ENCODE measurements at places on chromosomes 13 and 19.

DNA sequence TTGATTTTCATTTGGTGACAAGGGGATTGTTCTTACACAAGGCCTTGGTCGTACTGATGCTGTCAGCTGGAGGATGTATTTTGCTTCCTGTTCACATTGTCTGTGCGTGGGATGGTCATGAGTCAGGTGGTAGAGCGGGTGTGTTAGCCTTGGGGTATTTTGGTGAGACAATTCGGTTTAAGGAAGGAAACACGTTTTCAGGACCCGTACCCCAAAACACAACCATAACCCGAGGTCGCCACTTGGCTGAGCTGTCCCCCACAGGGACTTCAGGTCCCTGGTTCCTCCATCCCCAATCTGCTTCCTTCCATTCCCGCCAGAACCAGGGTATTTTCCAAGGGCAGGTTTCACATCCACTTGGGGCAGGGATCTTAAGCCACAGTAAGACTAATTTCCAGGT lies 15.0 kb downstream of the MYO9B start:
- DNase-seq = no peak

DNA sequence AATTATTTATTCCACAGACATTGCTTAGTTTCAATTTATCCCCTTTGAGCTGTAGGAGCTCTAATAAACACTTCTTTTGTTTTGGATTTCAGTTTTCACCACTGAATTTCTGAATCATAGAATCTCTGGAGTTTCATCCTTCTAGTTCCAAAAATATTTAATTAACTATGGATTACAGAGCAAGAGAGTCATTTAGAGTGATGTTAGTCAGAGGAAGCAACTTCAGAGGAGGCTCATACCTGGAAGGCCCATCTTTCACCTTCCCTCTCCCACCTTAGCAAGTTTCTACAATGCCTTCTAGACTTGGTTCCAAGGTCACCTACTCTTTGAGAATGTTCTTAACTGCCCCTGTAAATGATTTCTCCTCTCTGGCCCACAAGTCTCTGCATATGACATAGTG lies 353.2 kb downstream of the SPRY2 start:
- no peak for DNase-seq

DNA sequence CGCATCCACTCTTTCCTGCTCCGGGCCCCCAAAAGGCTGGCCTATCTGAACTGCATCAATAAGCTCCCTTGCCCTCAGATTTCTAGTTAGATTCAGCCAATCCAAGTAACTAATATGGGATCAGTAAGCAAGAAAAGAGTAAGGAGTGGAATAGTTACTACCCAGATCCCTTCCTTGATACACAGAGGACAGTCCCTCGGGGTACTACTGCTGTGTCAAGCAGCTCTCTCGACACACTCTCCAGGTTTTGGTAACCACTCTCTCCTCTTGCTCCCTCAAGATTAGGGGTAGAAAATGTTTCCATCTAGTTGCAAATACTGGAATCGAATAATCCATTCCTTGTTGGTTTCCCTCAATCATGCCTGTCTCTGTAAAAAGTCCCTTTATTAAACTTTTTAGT lies 65.4 kb downstream of the UGGT2 start:
- DNase-seq = no peak

DNA sequence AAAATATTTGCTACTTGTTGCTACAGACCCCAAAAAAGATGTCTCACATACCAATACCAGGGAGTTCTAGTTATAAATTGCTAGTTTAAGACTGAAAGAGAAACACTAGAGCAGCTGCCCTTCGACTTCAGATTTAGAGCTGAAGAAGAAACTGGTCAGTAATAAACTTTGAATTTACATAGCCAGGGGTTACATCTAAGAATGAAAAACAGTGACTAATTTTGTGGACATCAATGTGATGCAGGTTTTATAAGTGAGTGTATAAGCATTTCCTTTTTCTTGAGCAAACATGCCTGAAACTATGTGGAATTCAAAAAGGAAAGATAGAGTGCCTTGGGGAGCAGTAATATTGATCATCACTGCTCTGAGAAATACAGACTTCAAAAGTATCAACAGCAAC lies 724.9 kb upstream of the MIR17HG start:
- DNase-seq = no peak

- DNase-seq = no peak
These were observed 1.7 kb downstream of the MIER2 start for GRCh38 chr19:342801-343421.
